ENCODE measurements at places on chromosomes 16 and 17. TPM values are rescaled to one million over a fixed set of nuclear protein-coding genes. Genes with fewer than 3 reads are reported as not detected.

DNA sequence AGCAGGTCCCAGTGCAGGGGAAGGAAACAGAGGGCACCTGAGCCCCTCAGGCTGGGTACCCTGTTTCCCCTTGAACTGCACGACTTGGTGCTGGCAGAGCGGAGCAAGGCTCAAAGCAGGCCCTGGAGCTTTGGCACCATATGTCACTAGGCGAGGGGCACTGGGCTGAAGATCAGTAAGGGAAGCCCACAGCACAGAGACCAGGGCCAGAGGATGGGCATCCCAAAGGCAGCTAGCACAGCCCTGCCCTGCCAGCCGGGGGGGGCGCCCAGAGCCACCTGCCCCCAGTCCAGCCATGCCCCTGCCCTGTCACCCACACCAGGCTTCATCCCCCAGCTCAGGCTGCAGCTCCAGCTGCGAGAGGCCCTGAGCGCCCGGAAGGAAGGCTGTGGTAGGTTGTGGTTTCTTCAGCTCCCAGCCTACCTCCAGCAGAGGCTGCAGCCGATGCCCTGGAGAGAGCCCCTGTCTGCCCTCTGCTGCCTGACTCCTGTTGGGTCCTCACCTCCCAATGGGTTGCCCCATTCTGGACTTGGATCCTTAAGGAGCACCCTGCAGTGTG, 10.9 kb downstream of the NHERF1 start:
- no peak for DNase-seq

The ZG16 gene
- not detected for polyA plus RNA-seq

The RNF112 gene
- polyA plus RNA-seq: 5.7 TPM

DNA sequence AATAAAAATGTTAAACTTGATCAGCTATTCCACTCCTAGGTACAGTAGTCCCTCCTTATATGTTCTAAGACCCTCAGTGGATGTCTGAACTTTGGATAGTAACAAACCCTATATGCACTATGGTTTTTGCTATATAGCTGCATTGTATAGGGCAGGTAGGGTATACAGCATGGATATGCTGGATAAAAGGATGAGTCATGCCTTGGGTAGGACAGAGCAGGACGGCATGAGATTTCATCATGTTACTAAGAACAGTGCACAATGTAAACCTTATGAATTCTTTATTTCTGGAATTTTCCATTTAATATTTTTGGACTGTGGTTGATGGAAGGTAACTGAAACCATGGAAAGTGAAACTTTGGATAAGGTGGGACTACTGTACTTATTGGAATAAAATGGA, 235.1 kb downstream of the CEP112 start:
- DNase-seq: peak; percentile 28

- peak; percentile 52 for DNase-seq
Observed at GRCh38 chr16:87895641-87896141, 26.4 kb upstream of the SLC7A5 start.
